NCI-H1105 (cell line): ENCODE measurements at places on chromosomes 6 and 20.

GRCh38 chr20:19121463-19121862, 91.0 kb upstream of the SLC24A3 start:
- no peak for DNase-seq

- no peak for DNase-seq
These were observed 308.7 kb upstream of the TFAP2D start for GRCh38 chr6:50404643-50405042.

DNA sequence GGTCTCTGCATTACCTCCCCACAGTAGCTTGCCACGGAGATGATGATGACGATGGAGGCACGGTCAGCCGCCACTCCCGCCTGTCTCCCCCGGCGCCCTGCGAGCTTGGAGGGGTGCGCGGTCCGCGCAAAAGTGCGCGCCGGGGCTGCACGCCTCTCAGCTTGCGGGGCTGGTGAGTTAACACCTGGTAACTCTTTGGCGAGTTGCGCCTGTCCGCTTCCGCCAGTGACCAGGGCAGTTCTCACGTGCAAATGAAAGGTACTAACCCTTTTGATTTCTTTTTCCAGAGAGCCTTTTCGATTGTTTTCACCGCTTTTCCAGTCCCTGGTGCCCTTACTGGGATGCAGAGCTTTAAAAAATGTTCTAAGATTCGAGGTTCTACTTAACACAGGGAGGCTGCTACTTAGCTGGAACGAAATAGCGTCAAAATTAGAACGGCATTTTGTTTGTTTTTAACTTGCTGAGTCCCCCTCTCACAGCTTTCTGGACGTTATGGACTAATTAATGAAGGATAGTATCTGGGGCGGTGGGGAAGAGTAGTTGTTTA, 6.2 kb downstream of the GRIK2 start:
- no peak for DNase-seq

DNA sequence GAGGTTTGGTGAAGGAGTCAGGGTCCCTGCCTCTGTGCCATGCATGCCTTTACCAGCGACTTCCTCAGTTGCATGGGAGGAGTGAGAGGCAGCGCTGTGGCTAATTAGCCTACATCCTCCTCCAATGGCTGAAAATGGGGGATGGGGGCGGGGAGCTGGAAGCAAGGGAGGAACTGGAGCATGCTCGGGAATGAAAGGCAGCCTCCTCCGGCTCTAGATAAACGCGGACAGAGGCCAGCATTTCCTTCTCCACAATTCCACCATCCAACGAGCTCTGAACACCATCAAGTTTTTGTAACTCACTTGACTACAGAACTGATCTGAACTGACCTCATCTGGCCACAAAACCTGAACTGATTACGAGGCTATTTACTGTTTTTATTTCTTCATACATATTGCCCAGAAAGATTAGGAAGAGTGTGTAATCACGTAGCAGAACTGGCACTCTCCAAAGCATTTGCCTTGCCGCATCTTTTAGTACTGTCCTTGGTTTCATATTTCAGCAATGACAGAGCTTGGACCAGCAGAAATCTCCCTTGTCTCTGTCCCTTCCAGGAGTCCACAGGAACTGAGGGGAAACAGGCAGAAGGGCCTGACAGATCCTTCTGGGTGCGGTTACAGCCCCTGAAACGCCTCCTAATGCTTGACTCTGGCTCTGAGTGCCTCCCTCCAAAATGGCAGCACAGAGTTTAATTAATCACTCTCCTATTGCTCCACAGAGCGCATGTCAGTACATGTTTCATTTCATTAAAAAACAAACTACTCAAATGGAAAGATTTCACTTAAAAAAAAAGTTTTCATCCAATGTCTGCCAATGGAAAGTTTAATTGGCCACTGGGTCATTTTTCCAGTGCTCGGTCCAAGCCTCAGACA, 58.2 kb upstream of the TRAF3IP2 start:
- no peak for DNase-seq

DNA sequence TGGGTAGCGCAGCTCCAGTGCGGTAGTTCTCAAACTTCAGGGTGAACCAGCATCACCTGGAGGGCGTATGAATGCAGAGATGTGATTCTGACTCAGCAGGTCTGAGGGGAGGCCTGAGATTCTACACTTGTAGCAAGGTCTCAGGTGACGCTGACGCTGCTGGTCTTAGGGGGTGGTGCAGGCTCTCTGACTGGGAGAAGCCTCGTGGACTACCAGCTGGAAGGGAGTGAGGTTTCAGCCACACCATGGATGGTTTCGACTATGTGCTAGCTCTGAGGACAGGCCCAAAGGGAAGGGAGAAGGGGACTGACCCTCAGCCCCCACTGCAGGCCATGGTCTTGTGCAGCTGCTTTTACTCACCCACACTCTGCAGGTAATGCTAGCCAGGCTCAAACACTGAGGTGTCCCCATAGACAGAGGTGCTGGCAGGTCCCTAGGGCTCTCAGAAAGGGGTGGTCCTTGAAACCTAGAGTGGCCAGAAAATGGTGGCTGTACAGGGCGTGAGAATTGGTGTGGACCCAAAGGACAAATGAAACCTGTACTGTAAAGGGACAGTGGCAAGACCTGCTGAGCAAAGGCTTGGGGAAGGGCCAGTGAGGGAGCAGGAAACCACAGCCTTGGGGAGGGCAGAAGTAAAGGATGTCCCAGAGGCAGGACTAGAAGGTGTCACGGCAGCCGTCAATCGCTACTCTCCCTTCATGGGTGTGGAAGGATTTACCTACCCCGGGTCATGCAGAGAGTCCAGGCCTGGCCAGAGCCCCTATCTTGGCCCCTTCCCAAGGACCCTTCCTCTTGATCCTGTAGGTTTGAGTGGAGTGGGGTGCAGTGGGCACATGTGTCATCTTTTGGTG, 52.7 kb downstream of the EBF4 start:
- DNase-seq = no peak

DNA sequence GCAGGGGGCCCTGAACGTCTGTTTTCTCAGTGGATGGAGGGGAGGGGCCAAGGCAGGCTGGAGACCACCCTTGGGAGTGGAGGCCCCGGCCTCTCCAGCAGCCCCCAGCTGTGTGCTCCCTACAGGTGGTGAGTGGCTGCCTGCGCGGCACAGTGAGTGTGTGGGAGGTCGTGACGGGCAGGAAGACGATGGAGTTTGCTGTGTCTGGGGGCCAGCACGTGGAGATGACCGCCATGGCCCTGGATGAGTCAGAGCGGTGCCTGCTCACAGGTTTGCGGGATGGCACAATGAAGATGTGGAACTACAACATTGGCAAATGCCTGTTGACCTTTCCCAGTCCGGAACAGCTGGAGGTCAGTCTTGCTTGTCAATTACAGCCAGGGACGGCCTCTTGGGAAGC, 52.6 kb downstream of the EFCAB8 start:
- DNase-seq = no peak

GRCh38 chr20:51492167-51493092, 50.1 kb downstream of the NFATC2 start:
- no peak for DNase-seq

DNA sequence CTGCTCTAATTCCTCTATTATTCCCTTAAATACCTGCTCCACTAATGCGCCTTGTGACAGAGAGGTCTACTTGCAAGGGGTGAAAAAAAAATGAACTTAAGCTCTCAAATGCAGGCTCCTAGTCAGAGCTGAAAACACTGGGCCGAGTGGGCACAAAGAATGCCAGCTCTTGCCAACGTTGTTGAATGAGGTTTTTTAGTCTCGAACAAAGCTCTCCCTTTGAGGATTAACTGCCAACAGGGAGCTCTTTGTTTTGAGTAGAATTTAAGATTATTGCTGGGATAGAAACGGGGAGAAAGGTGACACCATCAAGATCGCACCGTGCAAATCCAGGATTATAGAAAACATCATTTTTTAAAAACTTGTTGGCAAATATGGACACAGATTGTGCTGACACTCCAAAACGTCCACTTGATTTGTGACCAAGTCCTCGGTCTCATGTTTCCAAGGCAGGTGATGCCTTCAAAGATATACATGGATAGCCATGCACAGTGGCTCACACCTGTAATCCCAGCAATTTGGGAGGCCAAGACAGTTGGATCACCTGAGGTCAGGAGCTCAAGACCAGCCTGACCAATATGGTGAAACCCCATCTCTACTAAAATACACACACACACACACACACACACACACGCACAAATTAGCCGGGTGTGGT, 163.2 kb downstream of the BMP7 start:
- no peak for DNase-seq

DNA sequence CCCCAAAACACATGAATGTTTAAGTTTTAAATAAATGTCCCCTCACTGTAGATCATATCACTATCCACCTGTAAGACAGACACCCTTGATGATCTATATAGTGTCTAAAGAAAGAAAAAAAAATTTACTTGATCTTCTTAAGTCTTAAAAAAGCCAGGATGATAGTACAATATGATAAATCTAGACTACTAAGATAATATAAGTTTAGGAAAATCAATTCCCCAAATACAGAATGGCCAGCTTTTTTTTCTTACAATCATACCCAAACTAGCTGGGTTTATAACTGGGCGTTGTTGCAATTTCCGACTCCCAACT, 14.4 kb downstream of the ZNF217 start:
- DNase-seq = no peak

- DNase-seq = no peak
These were observed at the start of gene MOXD1 for GRCh38 chr6:132400883-132401617. TSS of gene MOXD1 (minus strand) at chr6:132401475. CDS start at chr6:132401426, 49 bp downstream.

GRCh38 chr20:60020251-60020650, 62.0 kb downstream of the CDH26 start:
- no peak for DNase-seq

- DNase-seq = peak; percentile 6
These were observed at the start of gene ADIG for GRCh38 chr20:38581013-38581412. TSS of gene ADIG (plus strand) at chr20:38581197. CDS start at chr20:38581251, 54 bp downstream.
